Stimulated activated CD8-positive, alpha-beta memory T cell treated with anti-CD3 and anti-CD28 coated beads, Interleukin-7, amount 100 ng/mL, for 24 hours (primary cell): ENCODE measurements at places on chromosomes 12 and 14.

GRCh38 chr12:77968021-77968420 is 137.3 kb downstream of the NAV3 start:
- DNase-seq, result no peak

DNA sequence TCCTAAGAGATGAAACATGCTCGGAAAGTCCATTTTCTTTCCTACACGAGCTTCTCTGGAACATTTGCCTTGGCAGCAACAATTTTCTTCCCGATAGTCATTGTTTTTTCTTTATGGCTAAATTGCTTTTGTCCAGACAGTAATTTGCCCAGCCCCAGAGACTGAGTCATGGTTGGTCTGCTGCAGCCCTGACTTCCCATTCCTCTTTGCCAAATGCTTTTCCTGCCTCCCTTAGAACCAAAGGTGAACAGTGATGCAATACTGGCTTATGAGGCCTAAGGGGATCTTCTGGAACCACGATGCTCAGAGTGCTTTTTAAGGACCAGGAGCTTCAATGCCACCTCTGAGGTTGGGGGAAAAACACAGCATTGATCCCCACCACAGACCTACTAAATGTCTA is 1599.6 kb upstream of the TMEM132C start:
- no peak for DNase-seq

DNA sequence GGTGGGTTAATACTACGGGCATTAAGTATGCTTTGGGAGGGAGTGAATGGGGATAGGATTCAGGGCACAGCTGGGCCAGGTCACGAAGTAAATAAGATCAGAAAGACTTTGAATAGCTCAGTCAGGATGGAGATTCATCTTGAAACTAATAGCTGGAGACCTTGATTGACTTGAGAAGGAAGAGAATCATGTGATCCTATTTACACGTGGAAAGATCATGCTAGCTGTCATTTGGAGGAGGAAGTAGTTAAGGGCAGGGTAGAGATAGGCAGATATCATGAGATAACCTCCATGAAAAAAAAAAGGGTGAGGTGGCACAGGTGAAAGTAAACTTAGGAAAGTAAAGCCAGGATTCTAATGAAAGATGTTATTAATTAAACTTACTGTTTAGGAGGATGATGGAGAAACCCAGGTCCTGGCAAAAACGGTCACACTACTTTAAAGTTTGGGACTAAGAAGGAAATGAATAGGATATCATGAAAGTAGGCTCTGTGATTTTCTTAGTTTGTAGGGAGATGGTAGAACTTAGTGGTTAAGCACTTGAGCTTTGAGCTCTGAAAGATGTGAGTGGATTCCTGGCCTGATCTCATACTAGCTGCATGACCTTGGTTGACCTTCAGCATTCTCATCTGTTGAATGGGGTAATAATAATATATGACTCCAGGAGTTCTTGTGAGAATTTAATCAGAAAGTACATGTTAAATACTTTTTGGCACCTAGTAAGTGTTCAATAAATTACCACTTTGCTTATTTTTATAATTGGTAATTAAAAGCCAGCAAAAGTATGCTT is 439.0 kb downstream of the NRXN3 start:
- no peak for DNase-seq

GRCh38 chr12:53572134-53572758 is 53.9 kb downstream of the ATF7 start:
- DNase-seq, result no peak

DNA sequence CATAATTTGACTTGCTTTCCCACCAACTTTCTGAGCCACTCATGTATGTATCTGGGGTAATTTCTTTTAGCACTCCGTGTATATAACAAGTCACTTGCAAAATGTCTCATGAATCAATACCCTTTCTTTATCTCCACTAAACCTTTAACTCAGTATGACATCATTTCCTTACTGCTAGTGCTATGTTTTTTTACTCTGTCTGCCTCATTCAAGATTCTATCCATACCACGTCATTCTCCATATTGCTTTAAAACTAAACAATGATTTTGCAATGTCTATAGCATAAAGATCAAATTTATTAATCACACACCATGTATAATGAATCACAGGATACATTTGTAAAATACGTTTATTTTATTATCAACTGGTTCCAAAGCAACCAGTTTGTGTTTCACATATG is 178.2 kb downstream of the PIK3C2G start:
- DNase-seq, result no peak

DNA sequence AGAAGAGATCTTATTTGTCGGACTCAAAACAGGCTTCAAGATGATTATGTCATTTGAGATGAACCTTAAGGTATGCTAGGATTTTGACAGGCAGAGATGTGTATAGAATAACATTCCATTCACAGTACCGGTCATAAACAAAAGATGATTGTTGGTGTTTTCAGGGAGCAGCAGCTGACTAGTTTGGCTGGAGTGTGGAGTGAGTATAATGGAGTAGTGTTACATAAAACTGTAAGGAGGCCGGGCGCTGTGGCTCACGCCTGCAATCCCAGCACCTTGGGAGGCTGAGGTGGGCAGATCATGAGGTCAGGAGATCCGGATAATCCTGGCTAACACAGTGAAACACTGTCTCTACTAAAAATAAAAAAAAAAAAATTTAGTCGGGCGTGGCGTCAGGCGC is 23.9 kb downstream of the SERPINA10 start:
- no peak for DNase-seq

DNA sequence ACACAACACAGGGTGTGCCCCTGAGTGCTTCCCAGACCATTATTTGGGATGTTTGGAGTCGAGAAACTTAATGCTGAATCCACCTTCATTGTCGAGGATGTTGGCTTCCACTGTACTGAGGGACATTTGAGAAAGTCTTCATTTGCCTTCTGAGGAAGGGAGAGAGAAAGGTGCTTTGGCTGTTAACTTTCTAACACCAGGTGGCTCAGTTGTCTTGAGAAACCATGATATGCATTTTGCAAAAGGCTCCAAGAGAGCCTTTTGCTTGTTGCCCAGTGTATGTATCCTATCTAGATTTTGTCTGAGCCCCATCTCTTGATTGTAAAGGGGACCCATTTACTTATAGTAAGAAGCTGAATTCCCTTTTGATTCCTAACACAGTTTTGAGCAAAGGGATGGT is 28.6 kb upstream of the NRXN3 start:
- no peak for DNase-seq

DNA sequence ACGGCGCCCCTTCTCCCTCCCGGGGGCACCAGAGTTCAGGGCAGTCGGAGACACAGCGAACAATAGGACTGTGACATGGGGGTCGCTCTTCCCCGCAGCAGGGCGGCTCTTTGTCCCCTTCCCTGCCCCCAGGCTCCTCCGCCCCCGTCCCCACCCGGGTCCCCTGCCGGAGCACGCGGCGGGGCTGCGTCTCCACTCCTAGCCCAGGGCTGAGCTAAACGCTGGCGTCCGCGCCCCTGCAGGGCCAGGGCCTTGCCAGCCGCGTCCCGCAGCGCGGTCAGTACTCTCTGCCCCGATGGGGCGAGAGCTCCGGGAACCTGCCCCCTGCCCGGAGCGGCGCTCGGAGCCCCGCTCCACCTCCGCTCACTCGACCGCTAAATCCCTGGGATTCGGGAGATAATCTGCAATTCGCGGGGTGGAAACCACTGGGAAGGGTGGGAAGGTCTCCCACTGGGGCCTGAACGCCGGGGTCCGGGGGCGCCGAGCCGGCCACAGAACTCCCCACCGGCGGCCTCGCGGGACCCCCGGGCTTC is 825 bp upstream of the CCDC85C start:
- no peak for DNase-seq

DNA sequence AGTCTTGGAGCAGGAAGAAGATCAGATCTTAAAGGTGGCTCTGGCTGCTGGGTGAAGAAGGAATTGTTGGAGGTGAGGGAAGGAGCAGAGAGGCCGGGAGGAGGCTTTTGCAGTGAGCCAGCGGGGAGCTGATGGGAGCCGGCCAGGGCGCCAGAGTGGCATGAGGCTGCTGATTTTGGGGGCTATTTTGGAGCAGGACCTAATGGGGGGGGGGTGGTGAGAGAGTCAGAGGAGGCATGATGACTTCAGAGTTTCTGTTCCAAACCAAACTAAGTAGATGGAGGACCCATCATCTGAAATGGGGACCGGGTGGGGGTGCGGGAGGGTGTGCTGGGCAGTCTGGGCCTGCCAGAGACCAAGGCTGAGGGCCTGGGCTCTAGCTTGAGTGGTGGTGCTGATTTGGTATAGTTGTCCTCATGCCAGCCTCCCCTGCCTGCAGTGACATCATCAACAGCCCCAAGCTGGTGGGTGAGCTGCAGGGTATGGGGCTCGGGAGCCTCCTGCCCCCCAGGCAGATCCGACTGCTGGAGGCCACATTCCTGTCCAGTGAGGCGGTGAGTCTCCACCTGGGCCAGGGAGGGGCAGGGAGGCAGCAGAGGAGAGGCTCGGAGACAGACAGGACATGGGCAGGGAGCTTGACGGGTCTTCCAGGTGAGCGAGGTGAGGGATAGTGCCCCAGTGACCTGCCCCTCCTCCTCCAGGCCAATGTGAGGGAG is 6.2 kb downstream of the TNFAIP2 start:
- DNase-seq, result no peak
